ENCODE measurements at places on chromosomes 6 and 20.

GRCh38 chr6:72835749-72836148 is 213.9 kb downstream of the KCNQ5 start:
- no peak for DNase-seq

DNA sequence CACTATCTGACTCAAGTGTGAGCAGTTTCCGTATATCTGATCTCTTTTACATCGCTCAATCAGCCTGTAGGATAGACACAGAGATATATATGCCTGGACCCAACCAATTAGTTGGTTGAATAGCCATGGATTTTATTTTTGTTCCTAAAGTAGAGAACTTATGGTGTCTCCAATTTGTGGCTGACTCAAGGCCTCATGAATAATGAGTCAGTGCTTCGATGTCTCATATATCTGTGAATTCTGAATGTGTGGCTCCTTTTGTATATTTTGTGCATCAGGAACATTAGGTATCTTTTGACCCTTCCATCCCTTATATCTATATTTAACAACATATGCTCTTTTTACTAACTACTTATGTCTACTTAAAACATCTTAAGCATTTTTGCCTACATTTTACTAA is 64.5 kb downstream of the OR2B2 start:
- no peak for DNase-seq

GRCh38 chr6:137767465-137767864 is 99.6 kb upstream of the TNFAIP3 start:
- DNase-seq = no peak

- peak; percentile 87 for DNase-seq
Observed at GRCh38 chr20:56247954-56248782, at the start of gene MC3R. Gene MC3R, plus strand, starts transcription at chr20:56248732. Its CDS starts 112 bp downstream, at chr20:56248844.

DNA sequence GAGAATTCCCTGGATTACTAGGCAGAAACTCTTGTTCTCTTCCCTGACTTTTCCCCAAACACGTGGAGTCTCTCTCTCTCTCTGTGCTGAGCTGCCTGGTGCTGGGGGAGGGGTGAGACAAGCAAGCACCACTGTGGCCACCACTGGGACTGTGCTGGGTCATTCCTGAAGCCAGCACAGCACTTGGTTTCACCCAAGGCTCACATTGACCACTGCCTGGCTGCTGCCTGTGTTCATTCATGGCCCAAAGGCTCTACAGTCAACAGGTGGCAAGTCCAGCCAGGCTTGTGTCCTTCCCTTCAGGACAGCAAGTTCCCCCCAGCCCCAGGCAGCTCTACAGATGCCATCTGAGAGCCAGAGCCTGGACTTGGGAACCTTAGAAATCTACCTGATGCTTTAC is 92.2 kb downstream of the CTNNBL1 start:
- DNase-seq = no peak

GRCh38 chr6:137017081-137017480 is 27.7 kb downstream of the IL20RA start:
- no peak for DNase-seq

DNA sequence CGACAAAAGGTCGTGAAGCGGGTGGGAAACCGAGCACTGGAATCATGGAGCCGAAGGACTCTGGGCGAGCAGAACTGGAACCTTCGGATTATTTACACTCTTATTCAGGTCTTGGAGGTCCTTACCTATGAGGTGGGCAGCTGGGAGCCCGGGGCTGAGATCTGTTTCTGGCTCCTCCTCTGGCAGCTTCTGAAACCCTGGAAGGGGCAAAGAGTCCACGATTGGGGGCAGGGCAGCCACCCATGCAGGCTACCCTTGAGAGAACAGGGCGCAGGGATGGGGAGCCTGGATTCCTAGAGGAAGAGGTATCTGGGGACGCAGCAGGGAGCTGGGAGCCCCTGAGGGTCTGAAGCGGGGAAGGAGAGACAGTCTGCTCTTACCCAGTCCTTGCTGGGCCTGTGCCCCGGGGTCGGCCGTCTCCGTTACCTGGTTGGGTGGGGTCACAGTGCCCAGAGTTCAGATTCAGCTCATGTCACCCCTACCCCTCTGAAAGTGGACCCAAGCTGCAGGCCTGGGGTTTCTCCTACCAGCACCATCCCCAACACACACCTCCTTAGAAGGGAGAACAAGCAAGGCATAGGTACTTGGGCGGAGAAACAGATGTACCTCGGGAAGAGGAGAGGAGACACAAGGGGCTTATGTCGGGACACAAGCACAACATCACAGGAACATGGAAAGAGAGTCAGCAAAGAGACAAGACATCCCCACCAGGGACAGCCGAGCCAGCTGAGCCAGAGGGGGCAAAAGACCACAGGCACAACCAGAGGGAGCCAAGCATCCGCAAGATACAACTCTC is 592 bp downstream of the LTB start:
- DNase-seq = no peak

Data from SW480 (cell line).